ENCODE measurements at places on chromosomes 6 and 20. TPM values are rescaled to one million over a fixed set of nuclear protein-coding genes. Genes with fewer than 3 reads are reported as not detected.

- no peak for DNase-seq
These were observed 54.1 kb upstream of the FYN start for GRCh38 chr6:111927321-111927720.

GRCh38 chr6:37698264-37699137 is 818 bp upstream of the MDGA1 start:
- DNase-seq, result peak; percentile 31

- DNase-seq, result no peak
These were observed 38.0 kb downstream of the EFCAB8 start for GRCh38 chr20:32896521-32897280.

- peak; percentile 93 for DNase-seq
These were observed 27.8 kb upstream of the LGSN start for GRCh38 chr6:63347599-63347998.

SCRT2 gene
- polyA plus RNA-seq, result not detected

SLC32A1 gene
- polyA plus RNA-seq, result not detected

TBXT gene
- not detected for polyA plus RNA-seq

DNA sequence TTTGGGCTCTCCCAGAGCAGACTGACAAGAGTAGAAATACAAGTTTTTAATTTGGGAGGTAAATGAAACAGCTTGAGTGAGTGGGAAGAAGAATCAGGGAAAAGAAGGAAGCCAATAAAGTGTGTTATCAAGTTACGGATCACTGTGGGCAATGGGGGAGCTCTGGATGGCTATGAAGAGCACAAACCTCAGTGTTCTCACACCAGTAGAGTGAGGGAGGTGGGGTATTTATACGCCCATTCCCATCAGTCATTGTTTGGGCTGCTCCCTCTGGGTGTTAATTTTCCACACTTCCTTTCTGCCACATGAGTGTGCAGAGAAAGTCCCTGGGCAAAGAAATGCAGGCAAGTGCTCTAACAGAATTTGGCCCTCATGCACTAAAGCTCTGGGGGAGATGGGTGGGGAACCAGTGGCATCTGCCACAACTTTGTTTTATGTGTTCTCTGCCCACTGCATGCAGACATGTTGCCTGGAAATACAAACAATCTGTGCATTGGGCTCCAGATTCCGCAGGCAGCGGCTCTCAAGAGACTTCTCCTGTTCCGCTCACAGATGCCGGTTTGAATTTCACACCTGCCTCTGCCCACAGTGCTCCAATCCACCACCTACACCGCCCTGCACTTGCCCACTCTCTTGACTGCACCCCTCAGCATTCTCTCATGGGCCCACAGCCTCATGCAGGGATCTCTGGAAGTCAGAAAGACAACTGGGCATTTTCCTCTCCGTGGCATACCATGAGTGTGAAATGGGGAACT is 211.1 kb upstream of the RNF24 start:
- DNase-seq, result no peak

- DNase-seq, result no peak
These were observed 101.4 kb downstream of the BMP2 start for GRCh38 chr20:6868861-6869260.

CBLN4 gene
- not detected for polyA plus RNA-seq

CLVS2 gene
- 0.02 TPM for polyA plus RNA-seq

RNF182 gene
- 3.0 TPM for polyA plus RNA-seq

GNAS-AS1 gene
- polyA plus RNA-seq, result 0.90 TPM

DNA sequence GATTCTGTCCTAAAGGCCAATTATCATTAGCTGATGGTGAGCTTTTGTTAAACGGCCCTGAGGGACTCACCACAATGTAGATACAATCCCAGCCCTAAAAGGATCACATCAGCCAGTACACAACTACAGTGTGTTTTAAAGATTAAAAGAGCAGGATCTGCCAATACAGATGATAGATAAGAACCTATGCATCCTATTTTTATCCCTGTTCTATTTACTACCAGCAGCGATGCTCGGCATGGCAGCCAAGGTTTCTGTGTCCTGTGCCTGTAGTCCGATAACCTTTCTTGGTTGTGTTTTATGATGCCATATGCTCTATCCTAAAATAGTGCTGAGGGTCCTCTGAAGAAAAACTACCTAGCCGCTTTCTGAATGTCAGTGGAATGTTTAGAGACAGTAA is 289.4 kb downstream of the PHACTR1 start:
- DNase-seq, result no peak
